NCI-H1092 treated with DMSO at 0.1 percent for 48 hours (cell line): ENCODE measurements at places on chromosomes 1 and 21.

DNA sequence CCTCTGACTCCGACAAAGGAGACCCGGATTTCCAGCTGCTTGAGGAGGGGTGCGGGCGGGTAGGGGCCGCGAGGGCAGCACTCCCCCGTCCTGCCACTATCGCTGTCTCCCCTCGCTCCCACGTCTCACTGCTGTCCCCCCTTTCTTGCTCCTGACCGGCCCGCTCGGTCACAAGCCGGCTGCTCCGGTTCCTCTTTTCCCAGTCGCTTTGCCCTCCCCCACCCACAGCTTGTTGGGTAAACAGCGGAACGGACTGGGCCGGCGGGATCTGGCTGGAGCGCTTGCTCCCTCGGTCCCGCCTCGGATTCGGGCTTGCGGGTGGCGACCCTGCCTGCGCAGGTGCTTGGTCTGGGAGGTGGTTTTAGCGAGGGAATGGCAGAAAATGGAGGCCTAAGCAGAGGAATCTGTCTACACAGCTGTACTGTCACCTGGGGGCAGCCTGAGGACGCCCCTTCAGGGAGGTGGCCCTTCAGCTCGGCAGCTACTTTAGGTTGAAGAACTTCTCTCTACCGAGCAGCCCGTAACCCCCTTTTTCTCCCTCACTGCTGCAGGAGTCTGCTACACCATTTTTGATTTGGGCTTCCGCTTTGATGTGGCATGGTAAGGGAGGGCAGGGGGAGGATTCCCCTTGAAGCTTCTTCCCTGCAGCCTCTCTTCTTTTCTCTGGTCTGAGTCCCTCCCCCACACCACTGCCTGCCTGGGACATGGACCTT is 645 bp downstream of the ATP6V0B start:
- peak; percentile 43 for DNase-seq

- no peak for DNase-seq
These were observed 1532.1 kb upstream of the TPTE start for GRCh38 chr21:8989261-8989711.

DNA sequence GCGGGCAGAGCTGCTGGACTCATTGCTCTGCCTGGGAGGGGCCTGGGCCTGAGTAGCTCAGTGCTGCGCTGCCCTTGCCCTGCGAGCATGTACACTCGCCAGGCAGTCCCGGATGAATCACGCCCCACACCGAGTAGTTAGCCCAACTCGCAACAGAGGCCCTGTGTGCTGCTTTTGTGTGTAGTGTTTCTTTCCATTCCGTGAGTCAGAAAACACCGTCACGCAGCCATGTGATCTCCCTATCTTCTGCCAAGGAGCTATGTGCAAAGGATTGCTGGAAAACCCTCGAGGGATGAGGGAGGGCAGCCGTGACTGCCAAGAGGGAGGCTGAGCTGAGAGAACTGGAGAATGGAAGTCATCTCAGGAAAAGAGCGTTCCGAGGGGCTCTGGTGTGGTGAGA is 37.3 kb downstream of the NENF start:
- DNase-seq = no peak

- DNase-seq = no peak
These were observed 2.7 kb downstream of the RPRD2 start for GRCh38 chr1:150366416-150367296.

GRCh38 chr1:51578383-51579109 is 38.3 kb upstream of the OSBPL9 start:
- DNase-seq = no peak

DNA sequence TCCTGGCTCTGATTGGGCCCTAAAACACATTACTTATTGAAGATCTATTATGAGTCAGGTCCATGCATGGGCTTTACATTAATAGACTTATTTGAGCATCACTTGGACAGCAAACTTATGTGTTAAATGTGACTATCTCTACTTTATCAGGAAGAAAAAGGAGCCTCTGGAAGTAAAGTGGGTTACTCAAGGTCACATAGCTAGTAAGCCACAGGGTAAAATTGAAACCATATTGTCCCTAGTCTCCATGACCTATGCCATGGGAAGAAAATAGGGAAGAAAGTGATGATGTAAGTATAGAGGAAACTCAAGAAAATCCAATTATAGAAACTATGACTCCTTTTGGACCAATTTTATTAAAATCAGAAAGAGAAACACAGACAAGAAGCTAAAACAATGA is 555.3 kb downstream of the NUF2 start:
- no peak for DNase-seq

DNA sequence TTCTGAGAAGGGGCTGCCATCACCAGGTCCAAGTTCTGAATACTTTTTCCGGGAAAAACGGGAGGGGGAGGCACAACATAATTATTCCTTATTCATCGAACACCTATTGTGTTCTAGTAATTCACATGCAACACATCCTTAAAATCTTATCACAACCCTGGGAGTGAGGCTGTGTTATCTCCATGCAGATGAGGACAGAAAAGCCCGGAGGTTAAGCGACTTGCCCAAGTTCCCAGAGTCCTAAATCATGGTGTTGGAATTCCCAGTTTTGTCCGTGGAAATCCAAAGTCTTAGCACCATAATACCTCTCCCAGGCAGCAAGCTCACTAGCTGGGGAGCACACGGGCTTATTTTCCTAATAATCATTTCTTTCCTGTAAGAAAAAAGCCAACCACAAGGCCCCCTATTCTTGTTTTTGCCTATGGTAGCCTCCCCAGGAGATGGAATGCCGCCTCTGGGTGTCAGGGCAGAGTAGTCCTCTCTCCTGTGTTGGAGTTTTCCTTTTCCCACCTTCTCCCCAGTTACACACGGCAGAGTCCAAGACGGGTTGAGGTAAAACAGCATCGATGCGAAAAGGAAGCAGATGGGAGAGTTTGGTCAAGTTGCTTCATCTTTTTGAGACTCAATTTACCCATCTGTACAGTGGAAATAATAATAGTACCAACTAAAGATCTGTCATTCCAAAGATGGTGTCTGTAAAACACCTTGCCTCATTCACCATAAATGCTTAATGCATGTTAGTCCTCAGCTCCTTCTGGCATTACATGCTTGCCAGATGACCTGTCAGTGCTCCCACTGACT is 228.0 kb upstream of the TMEM51 start:
- no peak for DNase-seq

GRCh38 chr1:13432251-13432650 is 22.0 kb downstream of the PRAMEF20 start:
- DNase-seq = no peak

DNA sequence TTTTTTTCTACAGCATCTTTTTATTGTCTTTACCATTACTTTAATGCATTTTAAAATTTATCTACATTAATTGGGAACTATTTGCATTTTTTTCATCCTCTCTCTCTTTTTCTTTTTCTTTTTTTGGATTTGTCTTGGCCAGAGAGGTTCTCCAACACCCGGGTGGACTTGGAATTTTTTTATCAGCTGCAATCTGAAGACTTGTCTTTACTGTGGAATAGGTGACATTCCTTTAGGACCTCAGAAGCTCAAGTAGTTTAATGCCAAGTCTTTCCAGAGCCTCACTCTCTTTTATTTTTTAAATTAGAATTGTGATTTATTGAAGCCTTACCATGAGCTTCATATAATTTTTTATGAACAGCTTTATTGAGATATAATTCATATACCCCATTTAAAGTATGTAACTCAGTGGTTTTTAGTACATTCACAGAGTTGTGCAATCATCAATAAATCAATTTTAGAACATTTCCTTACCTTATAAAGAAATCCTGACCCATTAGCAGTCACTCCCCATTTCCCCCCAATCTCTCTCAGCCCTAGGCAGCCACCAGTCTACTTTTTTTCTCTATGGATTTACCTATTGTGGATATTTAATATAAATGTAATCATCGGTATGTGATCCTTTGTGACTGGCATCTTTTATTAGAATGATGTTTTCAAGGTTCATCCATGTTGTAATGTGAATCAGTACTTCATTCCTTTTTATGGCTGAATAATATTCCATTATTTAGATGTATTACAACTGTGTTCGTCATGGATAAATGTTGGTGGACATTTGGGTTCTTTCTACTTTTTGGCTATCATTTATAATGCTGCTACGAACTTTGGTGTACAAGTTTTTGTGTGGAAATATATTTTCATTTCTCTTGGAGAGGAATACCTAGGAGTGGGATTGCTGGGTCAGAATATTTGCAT is 6.2 kb downstream of the TUFT1 start:
- no peak for DNase-seq

DNA sequence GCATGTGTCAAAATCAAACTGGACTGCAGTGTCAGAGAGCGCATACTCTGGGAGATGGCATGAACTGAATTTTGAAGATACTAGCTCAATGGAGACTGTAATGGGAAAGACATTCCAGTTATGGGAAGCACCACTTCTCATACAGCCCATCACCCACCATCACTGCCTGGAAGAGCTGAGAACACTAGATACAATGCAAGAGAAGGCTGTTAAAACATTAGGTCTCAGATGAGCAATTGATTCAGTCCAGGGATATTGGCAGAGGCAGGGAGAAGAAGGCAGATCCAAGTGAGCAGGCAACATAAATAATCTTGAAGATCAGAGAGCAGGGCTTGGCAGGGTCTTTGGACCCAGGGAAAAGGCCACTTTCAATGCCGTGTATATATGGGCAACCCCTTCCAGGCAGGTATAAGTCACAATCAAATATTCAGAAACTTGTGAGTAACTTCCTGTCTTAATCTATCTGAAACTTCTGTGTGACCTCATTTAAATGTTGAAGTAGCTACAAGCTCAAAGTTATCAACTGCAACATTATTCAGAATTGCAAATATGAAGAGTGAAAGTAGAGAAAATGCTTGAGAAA is 290.3 kb upstream of the SGIP1 start:
- no peak for DNase-seq

DNA sequence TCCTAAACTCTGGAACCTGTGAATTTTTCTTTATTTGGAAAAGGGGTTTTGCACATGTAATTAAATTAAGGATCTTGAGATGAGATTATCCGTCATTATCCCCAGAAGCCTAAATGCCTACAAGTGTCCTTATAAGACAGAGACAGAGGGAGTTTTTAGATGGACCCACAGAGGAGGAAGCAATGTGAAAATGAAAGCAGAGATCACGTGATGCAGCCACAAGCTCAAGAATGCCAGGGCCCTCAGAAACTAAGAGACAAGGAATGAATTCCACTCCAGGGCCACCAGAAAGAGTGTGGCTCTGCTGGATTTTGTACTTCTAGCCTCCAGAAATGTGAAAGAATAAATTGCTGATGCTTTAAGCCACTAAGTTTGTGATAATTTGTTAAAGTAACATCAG is 183.6 kb upstream of the UBE2U start:
- DNase-seq = no peak

- DNase-seq = peak; percentile 50
These were observed 759 bp downstream of the AMPD2 start for GRCh38 chr1:109620401-109620791.

GRCh38 chr1:240499012-240499411 is 112.9 kb downstream of the GREM2 start:
- DNase-seq = no peak

- DNase-seq = no peak
These were observed 106.6 kb downstream of the NR5A2 start for GRCh38 chr1:200134116-200134515.

DNA sequence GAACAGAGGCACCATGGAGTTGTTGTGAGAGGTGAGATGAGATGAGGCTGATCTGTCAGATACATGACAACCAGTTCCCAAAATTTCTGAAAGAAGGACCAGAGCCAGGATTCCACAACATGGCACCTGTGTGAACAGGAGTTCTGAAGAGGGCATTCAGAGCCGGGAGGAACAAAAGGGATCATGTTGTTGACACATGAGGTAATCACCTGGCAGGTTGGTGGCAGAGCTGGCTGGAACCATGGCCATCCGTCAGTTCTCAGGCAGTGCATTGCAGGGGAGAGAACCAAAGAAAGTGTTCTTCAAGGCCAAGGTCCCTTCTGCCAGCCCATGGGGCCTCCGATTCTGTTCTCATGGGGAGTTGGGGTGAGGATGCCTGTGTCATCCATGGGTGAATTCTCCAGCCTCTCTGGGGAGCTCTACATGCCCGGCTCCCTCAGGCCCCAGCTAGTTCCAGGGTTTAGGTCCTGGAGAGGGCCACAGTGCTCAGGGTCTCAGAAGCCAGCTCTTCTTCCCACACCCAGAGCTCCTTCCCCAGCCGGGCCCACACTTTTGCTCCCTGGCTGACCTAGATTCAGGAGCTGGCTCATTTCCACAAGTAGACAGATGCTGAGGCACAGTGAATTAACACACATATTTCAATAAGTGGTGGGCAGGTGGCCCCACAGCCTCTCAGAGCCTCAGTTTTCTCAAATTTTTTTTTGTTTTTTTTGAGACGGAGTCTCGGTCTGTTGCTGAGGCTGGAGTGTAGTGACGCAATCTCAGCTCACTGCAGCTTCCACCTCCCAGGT is 49.1 kb upstream of the CTPS1 start:
- DNase-seq = no peak

- no peak for DNase-seq
These were observed 1144.3 kb upstream of the NCAM2 start for GRCh38 chr21:19853709-19854575.

DNA sequence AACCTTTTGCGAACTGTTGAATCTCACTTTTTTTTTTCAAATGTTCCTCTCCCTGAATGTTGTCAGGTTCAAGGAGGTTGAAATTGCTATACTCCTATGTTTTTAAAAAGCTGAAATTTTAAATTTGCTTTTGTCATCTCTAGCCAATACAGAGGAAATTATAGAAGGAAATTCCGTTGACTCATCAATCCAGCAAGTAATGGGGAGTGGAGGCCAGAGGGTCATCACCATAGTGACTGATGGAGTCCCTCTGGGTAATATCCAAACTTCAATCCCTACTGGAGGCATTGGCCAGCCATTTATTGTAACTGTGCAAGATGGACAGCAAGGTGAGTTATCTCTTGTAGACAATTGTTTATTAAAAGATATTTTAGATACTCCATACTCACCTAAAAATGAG is 36.3 kb downstream of the GABPB2 start:
- no peak for DNase-seq

DNA sequence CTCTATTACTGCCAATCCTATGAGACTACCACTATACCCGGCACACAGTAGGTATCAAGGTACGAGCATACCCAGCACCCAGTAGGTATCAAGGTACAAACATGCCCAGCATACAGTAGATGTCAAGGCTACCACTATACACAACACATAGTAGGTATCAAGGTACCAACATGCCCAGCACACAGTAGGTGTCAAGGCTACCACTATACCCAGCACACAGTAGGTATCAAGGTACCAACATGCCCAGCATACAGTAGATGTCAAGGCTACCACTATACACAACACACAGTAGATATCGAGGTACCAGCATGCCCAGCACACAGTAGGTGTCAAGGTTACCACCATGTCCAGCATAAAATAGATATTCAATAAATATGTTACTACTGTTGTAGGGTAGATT is 98.4 kb downstream of the C1orf94 start:
- no peak for DNase-seq

- DNase-seq = no peak
These were observed 15.6 kb downstream of the RASAL2 start for GRCh38 chr1:178109348-178110143.
